Neural cell (in vitro differentiated cells): ENCODE measurements at places on chromosomes 1 and 21. TPM values are rescaled to one million over a fixed set of nuclear protein-coding genes. Genes with fewer than 3 reads are reported as not detected.

The MLLT11 gene
- polyA plus RNA-seq = 131 and 142 TPM in 2 replicates

The B3GALT2 gene
- 12.3 and 12.4 TPM in 2 replicates for polyA plus RNA-seq

The TMEM82 gene
- not detected in 2 replicates for polyA plus RNA-seq

The USP24 gene
- polyA plus RNA-seq = 29.5 and 32.5 TPM in 2 replicates

The WNT3A gene
- 0.14 TPM in 1 of 2 replicates, not detected in the other for polyA plus RNA-seq

The NID1 gene
- polyA plus RNA-seq = 0.04 and 0.10 TPM in 2 replicates

The CAPN8 gene
- not detected in 2 replicates for polyA plus RNA-seq

The FOXJ3 gene
- polyA plus RNA-seq = 36.0 and 36.3 TPM in 2 replicates

The PPM1J gene
- 0.16 and 1.7 TPM in 2 replicates for polyA plus RNA-seq

The PLA2G2A gene
- not detected in 2 replicates for polyA plus RNA-seq

The OPRD1 gene
- polyA plus RNA-seq = 0.09 TPM in 1 of 2 replicates, not detected in the other

The DRAXIN gene
- polyA plus RNA-seq = 33.5 and 35.5 TPM in 2 replicates

The S100A9 gene
- not detected in 2 replicates for polyA plus RNA-seq

The TMEM201 gene
- polyA plus RNA-seq = 7.3 and 9.2 TPM in 2 replicates

The TMEM61 gene
- polyA plus RNA-seq = not detected in 2 replicates

The PTPRU gene
- 2.5 and 5.0 TPM in 2 replicates for polyA plus RNA-seq

The KLHDC9 gene
- polyA plus RNA-seq = 78.1 and 106 TPM in 2 replicates

The CELA3A gene
- polyA plus RNA-seq = not detected in 2 replicates

The GRIK1 gene
- polyA plus RNA-seq = 8.7 and 9.1 TPM in 2 replicates

The HSD3B2 gene
- not detected in 2 replicates for polyA plus RNA-seq

The LYSMD1 gene
- polyA plus RNA-seq = 13.3 and 16.0 TPM in 2 replicates

The MEX3A gene
- polyA plus RNA-seq = 39.8 and 44.4 TPM in 2 replicates

The TCHH gene
- 0.14 and 0.26 TPM in 2 replicates for polyA plus RNA-seq

The PRR9 gene
- not detected in 2 replicates for polyA plus RNA-seq

The OR10R2 gene
- not detected in 2 replicates for polyA plus RNA-seq

The PTGS2 gene
- 0.12 and 0.25 TPM in 2 replicates for polyA plus RNA-seq

The EPHA10 gene
- polyA plus RNA-seq = 34.7 and 39.4 TPM in 2 replicates

The FAM163A gene
- 0.14 and 0.21 TPM in 2 replicates for polyA plus RNA-seq

The PCBP3 gene
- polyA plus RNA-seq = 0.46 and 1.7 TPM in 2 replicates

The RHCE gene
- polyA plus RNA-seq = 1.1 and 1.7 TPM in 2 replicates

The DFFB gene
- 20.2 and 21.0 TPM in 2 replicates for polyA plus RNA-seq

The GJA5 gene
- polyA plus RNA-seq = not detected in 2 replicates

The SERTAD4 gene
- 41.4 and 42.9 TPM in 2 replicates for polyA plus RNA-seq

The RAB7B gene
- not detected in 2 replicates for polyA plus RNA-seq

The RHD gene
- not detected in 2 replicates for polyA plus RNA-seq

The CD1D gene
- 0.19 and 0.28 TPM in 2 replicates for polyA plus RNA-seq

The MAP1LC3C gene
- 0.44 and 0.50 TPM in 2 replicates for polyA plus RNA-seq

The FAM151A gene
- polyA plus RNA-seq = not detected in 2 replicates

The SHISA4 gene
- 1.5 and 1.9 TPM in 2 replicates for polyA plus RNA-seq

The YTHDF2 gene
- 78.4 and 90.2 TPM in 2 replicates for polyA plus RNA-seq

The FCAMR gene
- polyA plus RNA-seq = not detected in 2 replicates

The ITLN2 gene
- not detected in 2 replicates for polyA plus RNA-seq

The HES2 gene
- polyA plus RNA-seq = not detected in 2 replicates

The SMCP gene
- polyA plus RNA-seq = not detected in 2 replicates

The AK5 gene
- 5.4 and 7.1 TPM in 2 replicates for polyA plus RNA-seq

The GBP2 gene
- not detected in 2 replicates for polyA plus RNA-seq

The CD53 gene
- not detected in 2 replicates for polyA plus RNA-seq

The C1orf21 gene
- 17.4 and 21.1 TPM in 2 replicates for polyA plus RNA-seq

The SPATA46 gene
- not detected in 2 replicates for polyA plus RNA-seq
